ENCODE measurements at places on chromosomes 6 and 20.

DNA sequence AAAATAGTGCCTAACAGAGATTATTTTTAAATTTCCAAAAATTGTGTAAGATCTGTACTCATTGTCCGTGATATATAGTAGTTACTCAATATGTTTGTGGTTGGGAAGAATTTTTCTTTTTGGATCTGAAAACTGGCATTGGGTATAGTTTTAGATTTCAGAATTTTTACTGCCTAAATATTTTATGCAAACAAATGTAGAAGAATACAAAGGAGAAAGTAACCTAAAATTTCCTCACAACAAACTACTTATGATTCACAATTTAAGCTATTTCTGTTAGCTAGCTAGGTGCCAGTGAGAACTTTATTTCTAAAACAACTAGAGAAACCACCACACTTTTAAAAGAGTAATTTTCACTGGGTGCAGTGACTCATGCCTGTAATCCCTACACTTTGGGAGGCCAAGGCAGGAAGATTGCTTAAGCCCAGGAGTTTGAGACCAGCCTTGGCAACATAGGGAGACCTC, 38.8 kb downstream of the SESN1 start:
- DNase-seq = no peak

- no peak for DNase-seq
These were observed 30.0 kb upstream of the UBR2 start for GRCh38 chr6:42533794-42534193.

DNA sequence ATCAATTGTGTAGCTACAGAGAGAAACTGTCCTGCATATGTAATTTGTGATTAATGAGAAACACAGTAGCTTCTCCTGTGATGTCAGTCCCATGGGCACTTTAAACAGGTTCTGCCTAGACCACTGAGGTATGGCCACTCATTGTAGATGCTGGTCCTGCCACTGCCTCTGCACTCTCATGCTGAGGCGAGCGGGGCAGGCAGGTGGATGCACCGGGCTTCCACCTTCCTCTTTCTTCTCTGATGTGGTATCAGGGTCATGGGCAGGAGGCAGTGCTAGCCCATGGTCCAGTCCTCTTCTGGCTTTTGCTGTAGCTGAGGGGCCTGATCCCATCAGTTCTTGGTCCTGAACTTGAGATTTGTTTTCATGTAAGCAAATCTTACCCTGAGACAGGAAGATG, 58.7 kb downstream of the ADGB start:
- DNase-seq = no peak

- DNase-seq = no peak
These were observed 489.0 kb downstream of the CDKAL1 start for GRCh38 chr6:21023210-21023609.

GRCh38 chr6:3325210-3325609, 66.5 kb downstream of the PSMG4 start:
- no peak for DNase-seq

DNA sequence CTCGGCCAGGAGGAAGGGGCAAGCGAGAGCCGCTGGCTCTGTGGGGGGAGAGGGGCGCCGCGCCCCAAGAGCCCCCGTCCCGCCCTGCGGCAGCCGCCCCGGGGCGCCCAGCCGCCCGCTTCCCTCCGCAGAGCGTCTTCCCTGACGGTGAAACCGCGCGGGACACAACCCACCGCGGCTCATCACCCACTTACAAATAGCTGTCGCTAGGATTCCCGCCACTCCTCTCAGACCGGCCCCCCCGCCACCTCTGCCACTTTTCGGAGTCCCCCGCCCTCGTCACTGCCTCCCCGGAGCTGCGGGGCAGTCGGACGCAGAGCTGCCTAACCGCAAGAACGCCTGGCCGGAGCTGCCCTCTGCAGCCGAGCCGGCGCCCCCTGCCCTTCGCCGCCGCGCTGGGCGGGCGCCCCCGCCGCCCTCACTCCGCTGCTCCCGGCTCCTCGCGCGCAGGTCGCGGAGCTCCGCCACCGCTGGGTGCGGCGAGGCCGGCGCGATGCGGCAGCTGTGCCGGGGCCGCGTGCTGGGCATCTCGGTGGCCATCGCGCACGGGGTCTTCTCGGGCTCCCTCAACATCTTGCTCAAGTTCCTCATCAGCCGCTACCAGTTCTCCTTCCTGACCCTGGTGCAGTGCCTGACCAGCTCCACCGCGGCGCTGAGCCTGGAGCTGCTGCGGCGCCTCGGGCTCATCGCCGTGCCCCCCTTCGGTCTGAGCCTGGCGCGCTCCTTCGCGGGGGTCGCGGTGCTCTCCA, at the start of gene SLC35D3:
TSS of gene SLC35D3 (plus strand) at position 366 of the 749 bp plus-strand sequence. CDS start at position 494, 128 bp downstream.
- DNase-seq = no peak

DNA sequence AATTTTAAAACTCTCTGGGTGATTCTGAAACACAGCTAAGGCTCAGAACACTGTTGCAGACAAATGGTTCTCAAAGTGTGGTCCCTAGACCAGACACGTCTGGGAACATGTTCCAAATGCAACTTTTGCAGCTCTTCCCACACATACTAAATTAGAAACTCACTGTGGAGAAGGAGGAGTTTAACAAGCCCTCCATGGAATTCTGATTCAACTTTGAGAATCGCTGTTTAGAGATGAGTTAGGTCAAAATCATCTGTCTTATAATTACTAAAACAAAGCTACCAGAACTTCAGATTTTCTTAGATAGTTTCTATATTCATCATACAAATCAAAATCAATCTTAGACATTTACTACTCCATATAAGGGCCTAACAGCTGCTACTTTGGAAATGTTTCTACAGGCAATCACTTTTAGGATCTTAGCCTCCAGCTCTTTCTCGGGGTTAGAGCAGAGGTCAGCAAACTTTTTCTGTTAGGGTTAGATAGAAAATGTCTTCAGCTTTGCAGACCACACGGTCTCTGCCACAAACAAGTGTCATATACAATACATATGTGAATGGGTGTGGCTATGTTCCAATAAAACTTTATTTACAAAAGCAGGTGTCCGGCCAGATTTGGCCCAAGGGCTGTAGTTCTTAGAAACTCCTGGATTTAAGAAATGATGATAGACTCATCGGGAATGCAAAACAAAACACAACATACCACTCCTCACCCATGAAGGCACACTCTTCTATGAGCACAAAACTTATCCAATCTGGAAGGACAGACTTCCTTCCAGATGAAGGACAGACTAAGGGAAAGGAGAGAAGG, 50.0 kb upstream of the ARHGAP18 start:
- DNase-seq = no peak

GRCh38 chr6:42932412-42932811, 3.1 kb downstream of the CNPY3 start:
- no peak for DNase-seq

DNA sequence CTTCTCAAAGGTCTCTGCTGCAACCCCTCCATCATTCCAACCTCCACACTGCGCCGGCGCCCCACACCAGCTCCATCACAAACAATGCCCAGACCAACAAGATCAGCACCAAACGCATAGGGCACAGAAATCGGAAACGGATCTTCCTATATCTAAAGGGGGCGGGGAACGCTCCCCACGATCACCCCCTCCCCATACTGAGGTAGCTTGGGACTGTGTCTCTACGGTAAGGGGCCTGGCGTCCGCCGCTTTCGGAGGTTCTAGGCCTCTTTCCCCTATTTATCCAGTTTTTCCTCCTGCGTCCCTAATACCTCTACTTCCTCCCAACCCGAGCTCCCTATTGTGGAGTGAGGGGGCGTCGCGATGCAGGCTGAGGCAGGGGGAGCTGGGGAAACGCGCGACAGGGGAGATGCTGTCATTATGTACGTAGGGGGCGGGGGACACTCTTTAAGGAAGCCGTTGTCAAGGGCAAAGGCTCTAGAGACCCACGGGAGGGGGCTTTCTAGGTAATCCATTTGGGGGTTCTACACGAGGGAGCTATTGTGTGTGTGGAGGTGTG, 909 bp downstream of the DNAAF9 start:
- no peak for DNase-seq

GRCh38 chr6:125888989-125889656, 67.4 kb upstream of the HINT3 start:
- no peak for DNase-seq

DNA sequence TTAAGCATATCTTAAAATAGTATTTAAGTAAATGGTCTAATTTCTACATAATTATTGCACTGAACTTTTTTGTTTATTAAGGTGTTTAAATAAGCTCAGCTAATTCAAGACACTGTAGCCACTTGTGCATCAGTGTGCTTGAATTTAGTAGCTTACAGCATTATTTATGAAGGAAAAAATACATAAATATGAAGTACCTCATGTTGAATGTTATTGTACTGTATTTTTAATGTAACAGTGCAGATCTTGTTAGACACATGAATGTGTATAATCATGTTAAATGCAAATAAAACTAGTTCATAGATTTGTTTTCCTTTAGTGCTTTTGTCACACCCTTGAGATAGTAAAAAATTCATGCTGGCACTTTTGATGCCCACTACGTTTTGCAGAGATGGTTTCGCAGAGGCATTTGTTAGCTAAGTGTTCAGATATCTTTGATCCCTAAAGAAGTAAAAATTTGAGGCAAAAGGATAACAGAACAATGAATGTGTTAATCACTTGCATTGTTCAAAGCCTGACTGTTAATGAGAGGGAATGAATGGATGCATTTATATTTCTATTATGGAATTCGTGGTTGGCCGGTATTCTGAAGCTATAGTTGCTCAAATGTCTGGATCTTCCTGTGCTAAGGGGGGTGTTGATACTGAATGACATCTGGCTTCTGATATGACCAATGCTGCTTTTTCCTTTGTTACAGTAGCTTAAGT, 8.8 kb downstream of the BTBD3 start:
- DNase-seq = no peak

- DNase-seq = no peak
These were observed 211.9 kb upstream of the RNF24 start for GRCh38 chr20:4227085-4227821.

- no peak for DNase-seq
These were observed 17.9 kb downstream of the VSTM2L start for GRCh38 chr20:37920679-37921322.

DNA sequence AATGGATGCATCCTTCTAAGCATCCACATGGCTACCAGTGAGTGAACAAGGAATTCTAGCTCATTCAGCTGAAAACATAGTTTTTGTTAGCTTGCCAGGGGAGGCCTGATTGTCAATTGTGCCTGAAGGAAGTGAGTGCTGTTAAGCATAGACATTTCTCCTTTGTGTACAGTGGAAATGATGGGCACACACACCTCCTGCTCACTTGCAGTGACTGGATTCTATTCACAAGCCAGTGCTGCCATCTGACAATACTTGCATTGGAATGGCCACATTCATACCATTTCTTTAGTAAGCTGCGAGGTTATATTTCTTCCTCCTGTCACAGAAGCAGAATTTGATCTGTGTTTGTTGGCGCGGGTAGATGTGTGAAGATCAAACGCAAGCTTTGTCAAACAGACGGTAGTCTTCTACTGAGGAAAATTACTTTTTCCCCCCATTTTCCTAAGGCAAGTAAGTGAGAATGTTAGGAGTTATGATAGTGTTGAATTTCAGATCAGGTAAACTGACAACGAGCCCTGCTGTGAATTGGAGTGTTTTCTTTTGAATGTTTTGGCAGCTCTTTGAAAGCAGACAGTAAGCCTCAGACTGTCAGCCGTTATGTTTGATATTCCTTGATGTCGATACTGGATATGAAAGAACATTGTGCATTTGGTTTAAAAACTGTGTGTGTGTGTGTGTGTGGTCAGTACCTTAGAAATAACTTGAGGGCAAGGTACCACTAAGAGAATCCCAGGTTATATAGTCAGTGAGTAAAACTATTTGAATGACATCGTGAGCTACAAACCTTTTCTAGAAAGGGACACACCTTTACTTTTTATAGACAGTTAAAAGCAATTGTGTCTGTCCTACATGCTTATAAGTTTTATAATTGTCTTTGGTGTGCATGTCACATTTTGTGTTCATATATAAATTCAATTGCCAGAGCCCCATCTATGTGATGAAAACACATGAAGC, 84.2 kb upstream of the BMP2 start:
- DNase-seq = no peak

GRCh38 chr6:116381000-116381399, 10.3 kb downstream of the DSE start:
- DNase-seq = no peak

GRCh38 chr6:77987035-77987384, 334.2 kb downstream of the MEI4 start:
- no peak for DNase-seq

- no peak for DNase-seq
These were observed 29.4 kb downstream of the PLCB1 start for GRCh38 chr20:8161264-8162071.

- DNase-seq = no peak
These were observed 39.8 kb upstream of the NKAIN2 start for GRCh38 chr6:123763904-123764303.

- DNase-seq = no peak
These were observed 100.8 kb downstream of the GRM4 start for GRCh38 chr6:34044945-34045595.

- no peak for DNase-seq
These were observed 16.7 kb upstream of the LMBRD1 start for GRCh38 chr6:69813508-69813907.

GRCh38 chr6:35230498-35230897, 16.7 kb downstream of the SCUBE3 start:
- DNase-seq = no peak

- DNase-seq = no peak
These were observed 57.6 kb downstream of the MEP1A start for GRCh38 chr6:46850792-46851191.

DNA sequence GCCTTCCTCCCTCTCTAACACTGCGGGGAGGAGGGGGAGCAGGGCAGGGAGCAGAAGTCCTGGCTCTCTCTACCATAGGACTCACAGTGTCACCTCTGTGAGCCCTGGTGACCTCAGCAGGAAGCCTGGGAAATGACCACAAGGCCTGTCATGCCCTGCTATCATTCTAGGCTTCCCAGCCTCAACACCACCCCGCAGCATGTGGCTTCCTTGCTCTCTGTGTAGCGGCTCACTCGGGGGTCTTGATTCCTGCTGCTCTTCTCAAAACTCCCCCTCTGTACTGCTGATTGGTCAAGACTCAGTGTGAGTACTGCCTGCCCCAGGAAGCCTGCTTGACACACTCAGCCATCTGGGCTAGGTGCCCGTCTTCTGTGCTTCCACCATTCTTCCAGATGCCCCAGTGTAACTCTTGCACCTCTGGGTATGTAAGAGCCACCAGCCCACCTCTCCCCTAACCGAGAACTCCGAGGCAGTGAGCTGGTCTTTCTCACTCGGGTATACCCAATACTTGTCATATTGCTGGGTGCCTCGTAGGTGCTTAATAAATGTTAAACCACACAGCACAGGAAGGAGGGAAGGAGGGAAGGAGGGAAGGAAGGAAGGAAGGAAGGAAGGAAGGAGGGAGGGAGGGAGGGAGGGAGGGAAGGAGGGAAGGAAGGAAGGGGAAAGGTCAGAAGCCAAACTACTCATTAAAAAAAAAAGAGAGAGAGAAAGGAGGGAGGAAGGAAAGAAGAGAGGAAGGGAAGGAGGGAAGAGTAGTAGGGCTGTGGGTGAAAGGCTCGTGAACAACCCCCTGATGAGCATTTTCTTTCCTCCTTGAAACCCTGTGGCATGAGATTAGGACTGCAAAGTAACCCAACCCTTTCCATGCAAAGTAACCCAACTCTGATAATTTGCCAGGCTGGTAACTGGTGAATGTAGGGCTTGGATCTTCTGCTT, 5.0 kb downstream of the MDFI start:
- no peak for DNase-seq

- no peak for DNase-seq
These were observed 43.0 kb downstream of the CDKAL1 start for GRCh38 chr6:20577173-20577688.

- no peak for DNase-seq
These were observed 107.1 kb downstream of the ARID1B start for GRCh38 chr6:156884306-156884705.

- DNase-seq = no peak
These were observed 90.0 kb upstream of the SIRPA start for GRCh38 chr20:1805161-1805581.

- no peak for DNase-seq
These were observed 113.7 kb downstream of the CDH26 start for GRCh38 chr20:60071965-60072364.

GRCh38 chr6:42239333-42239732, 21.7 kb upstream of the MRPS10 start:
- DNase-seq = no peak

Data from NCI-H2081 treated with DMSO at 0.1 percent for 48 hours (cell line).